ENCODE measurements at places on chromosomes 3 and 15.

- no peak for DNase-seq
Observed at GRCh38 chr3:56782906-56783305, 18.8 kb downstream of the ARHGEF3 start.

GRCh38 chr3:24185738-24186384 lies 240.8 kb downstream of the NR1D2 start:
- peak; percentile 40 for DNase-seq

DNA sequence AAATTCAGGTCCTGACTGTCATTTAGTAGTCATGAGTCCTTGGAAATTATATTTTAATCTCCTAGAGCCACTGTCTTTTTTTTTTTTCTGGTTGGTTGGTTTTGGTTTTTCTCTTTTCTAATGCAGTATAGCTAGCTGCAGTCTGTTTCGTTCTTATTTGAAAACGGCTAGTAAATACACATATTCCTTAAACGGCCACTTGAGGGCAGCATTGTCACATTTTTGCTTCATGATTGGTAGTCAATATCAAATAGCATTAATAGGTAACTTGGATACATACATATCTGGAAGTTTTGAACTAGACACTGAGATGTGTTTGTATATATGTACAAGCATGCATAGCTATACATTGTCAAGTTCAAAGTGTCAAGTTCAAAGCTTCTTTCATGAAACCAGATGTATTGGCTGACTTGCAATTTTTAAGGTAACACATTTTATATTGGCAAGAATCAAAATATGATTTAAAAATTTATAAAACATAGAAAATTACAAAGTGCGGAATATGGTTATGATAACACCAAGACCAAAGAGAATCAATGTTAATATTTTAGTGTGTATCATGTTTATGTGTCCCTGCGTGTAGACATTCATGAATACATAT lies 22.5 kb downstream of the GABRA5 start:
- DNase-seq: peak; percentile 35

- DNase-seq: no peak
Observed at GRCh38 chr3:53518495-53518981, 24.1 kb downstream of the CACNA1D start.

GRCh38 chr3:36032180-36033047 lies 347.9 kb upstream of the STAC start:
- DNase-seq: no peak

- DNase-seq: no peak
Observed at GRCh38 chr15:75639191-75639708, 774 bp downstream of the IMP3 start.

DNA sequence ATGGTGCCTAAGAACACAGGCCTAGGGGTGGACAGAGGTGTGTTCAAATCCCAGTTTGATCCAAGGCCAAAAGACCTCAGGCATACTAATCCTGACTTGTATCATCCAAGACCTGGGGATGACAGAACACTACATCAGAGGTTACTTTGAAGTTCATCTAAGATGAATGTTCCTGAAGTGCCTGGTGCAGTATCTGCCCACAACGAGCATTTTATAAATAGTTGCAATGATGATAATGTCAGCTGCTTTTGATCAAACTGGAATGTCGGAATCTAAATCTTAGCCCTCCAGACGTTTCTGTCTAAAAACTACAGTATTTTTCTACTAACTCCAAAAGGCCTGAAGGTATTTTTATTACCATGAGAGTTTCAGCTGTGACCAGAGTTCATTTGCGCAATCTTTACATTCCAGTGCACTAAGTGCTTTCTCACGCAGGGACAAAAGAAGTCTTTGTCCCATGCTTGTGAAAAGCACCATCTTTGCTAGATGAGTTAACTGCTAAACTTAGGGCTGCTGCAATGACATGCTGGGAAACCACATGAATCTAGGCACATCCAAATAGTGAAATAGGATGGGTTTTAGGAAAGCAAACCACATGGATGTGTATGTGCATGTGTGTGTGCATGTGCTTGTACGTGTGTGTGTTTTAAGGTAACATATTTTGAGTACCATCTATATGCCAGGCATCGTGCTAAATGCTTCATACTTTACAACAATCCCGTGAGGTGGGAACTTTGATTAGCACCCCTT lies 18.1 kb downstream of the ANXA2 start:
- DNase-seq: no peak

DNA sequence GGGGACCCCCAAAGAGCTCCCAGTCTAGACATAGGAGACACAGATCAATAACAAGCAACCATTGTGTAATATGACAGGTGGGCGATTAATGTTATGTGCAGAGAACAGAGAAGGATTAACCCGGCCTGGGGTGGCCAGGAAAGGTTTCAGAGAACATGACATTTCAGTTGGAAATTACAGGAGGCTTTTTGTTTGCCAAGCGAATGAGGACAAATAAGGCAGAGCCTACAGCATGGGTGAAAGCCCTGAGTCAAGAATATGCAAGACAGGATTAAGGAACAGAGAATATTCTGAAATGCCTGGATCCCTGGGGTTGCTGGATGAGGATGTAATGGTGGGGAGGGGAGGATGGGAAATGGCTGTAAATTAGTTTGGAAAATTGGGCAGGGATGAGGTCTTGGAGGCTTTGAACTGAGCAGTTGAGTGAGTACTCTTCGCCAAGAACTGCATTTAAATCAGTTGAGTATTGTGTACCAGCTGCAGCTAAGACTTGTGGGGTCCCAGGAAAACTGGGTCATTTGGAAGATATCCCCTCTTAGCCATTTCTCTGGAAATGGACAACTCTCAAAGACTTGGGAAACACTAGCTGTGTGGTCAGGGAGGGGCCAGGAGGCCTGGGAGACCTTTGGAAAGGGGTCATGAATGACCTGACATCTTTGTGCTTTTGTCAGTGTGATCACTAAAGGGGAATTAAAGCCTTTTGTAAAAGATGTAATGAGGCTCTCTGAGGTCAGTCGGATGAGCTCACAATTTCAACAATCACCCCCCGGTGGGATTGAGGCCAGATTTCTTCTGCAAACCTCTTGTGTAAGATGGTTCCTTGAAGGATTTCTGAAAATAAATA lies 198.6 kb upstream of the NR2E3 start:
- no peak for DNase-seq

GRCh38 chr3:27392950-27393679 lies 23.9 kb upstream of the NEK10 start:
- no peak for DNase-seq

- DNase-seq: no peak
Observed at GRCh38 chr15:48945386-48945785, 18.3 kb downstream of the SHC4 start.

- DNase-seq: no peak
Observed at GRCh38 chr15:65856821-65857455, 12.4 kb upstream of the RAB11A start.

DNA sequence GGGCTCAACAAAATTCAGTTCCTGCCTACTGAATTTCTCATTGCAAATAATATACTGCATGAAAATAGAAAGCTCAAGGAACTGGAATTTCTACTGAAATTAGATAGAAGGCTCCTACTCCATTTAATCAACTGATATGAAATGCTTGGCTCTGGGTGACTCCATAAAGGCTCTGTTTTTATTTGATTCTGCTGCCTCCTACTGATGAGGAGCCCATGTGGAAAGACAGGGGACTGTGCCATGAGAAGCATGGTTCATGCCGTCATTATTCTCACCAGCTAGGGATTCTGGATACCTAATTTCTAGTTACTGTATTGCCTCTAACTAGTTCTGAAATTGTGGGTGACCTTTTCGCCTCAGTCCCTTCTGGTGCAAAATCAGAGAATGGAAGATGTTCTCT lies 366.2 kb upstream of the DPH6 start:
- DNase-seq: peak; percentile 8

DNA sequence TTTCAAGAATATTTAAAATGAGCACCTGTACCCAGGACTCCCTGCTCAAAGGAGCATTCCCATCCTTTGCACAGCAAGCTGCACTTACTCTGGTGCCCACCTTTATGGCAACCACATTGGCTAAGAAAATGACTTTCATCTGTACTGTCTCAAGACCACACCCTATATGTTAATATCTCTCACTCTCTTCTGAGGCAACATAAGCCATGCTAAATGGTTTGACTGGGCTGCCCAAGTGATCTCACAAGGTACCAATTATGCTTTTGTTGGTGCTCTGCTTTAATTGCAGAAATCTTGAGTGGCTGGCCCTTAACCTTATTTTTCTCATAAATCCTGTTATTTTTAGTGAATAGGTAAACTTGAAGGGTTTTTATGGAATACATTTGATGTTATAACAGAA lies 17.7 kb downstream of the RYK start:
- DNase-seq: no peak

- DNase-seq: no peak
Observed at GRCh38 chr3:194824100-194824499, 138.4 kb downstream of the FAM43A start.

DNA sequence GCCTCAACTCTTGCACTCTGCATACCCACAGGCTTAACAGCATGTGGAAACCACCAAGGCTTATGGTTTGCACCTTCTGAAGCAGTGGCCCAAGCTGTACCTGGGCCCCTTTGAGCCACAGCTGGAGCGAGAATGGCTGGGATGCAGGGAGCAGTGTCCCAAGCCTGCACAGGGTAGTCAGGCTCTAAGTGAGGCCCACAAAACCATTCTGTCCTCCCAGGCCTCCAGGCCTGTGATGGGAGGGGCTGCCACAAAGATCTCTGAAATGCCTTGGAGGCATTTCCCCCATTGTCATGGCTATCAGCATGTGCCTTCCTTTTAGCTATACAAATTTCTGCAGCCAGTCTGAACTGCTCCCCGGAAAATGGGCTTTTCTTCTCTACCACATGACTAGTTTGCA lies 12.5 kb upstream of the CMSS1 start:
- no peak for DNase-seq

- no peak for DNase-seq
Observed at GRCh38 chr15:50786871-50787270, 21.4 kb upstream of the SPPL2A start.

- no peak for DNase-seq
Observed at GRCh38 chr3:143081844-143082778, 37.5 kb upstream of the CHST2 start.

GRCh38 chr3:59605944-59606534 lies 556.2 kb upstream of the CFAP20DC start:
- no peak for DNase-seq

GRCh38 chr3:116155841-116156240 lies 289.4 kb downstream of the LSAMP start:
- DNase-seq: no peak
